ENCODE measurements at places on chromosomes 12 and 14.

DNA sequence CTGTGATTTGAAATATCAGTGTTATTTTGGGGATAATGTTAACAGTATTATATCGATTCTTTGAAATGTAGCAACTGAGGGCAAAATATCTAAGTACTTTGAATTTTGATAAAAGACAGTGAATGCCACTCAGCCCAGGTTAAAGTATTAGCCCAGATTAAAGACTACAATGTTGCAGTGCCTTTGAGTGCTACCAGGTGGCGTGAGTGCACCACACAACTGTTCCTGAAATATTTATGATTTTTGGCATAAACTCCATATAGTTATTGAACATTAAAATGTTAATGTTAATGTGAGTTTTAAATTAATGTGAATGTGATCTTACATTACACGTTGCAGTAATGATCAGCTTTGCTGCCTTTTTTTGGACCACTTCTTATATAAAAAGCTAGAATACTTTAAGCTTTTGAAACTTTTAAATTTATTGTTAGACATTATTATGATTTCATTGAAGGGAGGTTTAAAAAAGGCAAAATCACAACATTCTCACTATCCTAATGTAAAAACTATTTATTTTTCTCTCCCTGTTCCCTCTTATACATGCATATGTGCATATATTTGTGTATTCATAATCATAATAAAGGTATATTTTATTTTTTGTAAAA, 22.5 kb downstream of the MRPS35 start:
- no peak for DNase-seq

DNA sequence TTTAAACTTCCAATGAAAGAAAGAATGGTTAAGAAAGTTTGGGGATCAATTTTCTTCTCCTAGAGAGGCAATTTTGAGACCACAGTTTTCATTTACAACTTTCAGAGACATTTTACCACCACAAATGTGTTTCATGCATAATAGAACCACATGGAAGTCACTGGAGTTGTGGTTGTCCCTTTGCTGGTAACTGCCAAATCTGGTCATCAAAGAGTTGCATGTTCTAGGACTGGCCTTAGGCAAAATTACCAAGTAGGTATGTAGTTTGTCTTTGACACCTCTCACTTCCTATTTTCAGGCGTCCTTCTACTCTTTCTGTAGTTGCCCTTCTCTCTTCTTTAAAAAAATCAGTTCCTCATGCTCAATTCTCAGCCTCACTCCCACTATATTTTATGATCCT, 54.3 kb upstream of the TMX1 start:
- DNase-seq = no peak

GRCh38 chr14:89702073-89702875, 252.3 kb downstream of the EFCAB11 start:
- no peak for DNase-seq

DNA sequence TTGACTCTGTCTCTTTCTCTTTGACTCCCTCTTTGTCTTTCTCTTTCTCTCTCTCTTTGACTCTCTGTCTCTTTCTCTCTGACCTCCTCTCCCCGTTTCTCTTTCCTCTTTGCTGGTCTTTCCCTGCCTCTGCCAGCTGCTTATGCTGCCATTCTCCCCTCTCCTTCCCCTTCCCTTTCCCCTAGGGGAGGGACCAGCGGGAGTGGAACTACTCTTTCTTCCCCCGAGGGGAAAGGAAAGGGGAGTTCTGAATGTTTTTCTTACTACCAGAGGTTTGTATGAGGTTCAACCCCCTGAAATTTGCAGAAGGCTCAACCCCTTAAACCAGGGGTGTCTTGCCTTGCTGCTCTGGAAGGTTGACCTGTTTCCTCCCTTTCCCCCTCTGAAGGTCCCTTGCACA, 24.7 kb upstream of the RNASE1 start:
- DNase-seq = no peak

DNA sequence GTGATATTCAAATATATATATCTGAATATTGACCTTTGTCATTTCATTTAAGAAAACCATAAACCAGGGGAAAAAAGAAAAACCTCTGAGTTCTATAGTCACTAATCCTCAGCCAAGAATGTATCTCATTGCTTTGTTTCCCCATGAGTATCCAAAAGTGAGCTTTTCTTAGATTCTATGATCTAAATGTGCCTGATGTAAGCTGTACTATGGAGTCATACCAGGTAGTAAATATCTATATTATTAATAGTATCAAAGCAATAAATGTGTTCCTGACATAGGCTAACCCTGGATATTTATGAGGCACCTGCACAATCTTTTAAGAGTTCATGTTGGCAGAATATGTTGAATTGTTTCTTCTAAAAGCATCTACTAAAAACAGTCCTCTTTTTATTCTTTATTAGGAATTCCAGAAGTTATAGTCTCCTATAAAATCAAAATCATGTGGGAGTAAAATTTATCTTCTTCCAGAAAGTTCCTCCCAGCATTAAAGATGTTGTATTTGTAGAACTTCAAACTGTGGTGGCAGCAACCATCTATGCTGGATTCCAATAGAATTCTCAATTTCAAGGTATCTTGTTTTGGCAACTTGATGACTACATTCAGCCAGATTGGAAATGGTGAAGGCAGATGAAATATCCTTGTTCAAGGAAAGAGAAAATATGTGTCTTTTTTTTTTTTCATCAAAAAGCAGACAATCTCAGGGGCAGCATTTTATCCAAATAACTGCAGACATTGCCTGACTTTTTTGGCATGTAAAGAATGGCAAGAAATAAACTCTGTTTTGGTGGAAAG, 139.7 kb upstream of the RASSF8 start:
- no peak for DNase-seq

- DNase-seq = no peak
Measured at GRCh38 chr12:97513950-97514349, 51.3 kb downstream of the RMST start.

GRCh38 chr14:90088176-90088575, 26.4 kb downstream of the KCNK13 start:
- DNase-seq = no peak

DNA sequence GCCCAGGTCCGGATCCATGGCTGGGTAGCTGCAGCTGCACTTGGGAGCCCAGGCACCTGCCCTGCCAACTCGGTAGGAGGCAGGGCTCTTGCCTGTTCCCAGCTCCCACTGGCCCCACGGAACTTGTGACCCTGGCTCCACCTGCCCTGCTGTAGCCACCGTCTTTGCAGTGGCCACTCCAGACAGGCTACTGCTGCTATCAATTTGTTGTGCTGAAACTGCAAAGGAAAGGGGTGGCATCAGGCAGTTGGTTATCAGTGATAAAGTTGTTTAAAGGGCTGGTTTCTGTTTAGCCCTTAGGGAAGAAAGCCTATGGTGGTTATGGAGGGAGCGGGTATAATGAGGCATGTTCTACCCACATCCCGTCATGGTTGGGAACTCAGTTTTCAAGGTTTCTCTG, 32.1 kb upstream of the ARID2 start:
- DNase-seq = no peak

GRCh38 chr12:108457006-108457733, 57.9 kb upstream of the FICD start:
- no peak for DNase-seq

DNA sequence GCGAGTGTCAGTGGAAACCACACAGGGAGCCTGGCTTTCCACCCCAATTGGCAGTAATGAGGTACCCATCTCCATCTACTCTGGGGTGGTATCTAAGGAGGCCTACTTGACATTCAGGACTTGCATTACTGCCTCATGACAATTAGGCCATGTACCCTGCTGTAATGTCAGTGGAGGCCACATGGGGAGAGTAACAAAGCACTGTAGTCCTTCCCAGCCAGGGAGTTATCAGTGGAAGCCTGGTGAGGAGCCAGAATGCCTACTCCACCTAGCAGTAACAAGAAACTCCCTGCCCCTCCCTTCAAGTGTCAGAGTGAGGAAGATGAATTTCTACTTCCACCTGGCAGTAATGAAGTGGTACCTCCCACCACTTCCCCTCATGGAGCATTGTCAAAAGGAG, 12.5 kb downstream of the TIMM9 start:
- no peak for DNase-seq

GRCh38 chr14:28719130-28719529, 47.5 kb upstream of the FOXG1 start:
- no peak for DNase-seq

- no peak for DNase-seq
Measured at GRCh38 chr12:103748002-103748401, 93.0 kb downstream of the NT5DC3 start.
